Cortex of kidney (tissue), 1 donor: ENCODE measurements at places on chromosomes 16 and 17.

- DNase-seq = no peak
Measured at GRCh38 chr16:366476-366875, 3.9 kb downstream of the MRPL28 start.

- no peak for DNase-seq
Measured at GRCh38 chr16:3950343-3951193, 70.1 kb upstream of the CREBBP start.

GRCh38 chr16:70700101-70701020, 14.5 kb upstream of the MTSS2 start:
- no peak for DNase-seq

DNA sequence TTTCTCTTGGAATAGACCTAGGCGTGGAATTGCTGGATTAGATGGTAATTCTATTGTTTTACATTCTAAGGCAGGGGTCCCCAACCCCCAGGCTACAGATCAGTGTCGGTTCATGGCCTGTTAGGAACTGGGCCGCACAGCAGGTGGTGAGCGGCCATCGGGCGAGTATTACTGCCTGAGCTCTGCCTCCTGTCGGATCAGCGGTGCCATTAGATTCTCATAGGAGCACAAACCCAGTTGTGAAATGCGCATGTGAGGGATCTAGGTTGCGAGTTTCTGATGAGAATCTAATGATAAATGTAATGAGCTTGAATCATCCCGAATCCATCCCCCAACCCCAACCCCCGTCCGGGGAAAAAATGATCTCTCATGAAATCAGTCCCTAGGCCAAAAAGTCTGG, 23.0 kb downstream of the NLRC5 start:
- DNase-seq = no peak

- no peak for DNase-seq
Measured at GRCh38 chr17:68195667-68196393, 52.0 kb upstream of the AMZ2 start.

DNA sequence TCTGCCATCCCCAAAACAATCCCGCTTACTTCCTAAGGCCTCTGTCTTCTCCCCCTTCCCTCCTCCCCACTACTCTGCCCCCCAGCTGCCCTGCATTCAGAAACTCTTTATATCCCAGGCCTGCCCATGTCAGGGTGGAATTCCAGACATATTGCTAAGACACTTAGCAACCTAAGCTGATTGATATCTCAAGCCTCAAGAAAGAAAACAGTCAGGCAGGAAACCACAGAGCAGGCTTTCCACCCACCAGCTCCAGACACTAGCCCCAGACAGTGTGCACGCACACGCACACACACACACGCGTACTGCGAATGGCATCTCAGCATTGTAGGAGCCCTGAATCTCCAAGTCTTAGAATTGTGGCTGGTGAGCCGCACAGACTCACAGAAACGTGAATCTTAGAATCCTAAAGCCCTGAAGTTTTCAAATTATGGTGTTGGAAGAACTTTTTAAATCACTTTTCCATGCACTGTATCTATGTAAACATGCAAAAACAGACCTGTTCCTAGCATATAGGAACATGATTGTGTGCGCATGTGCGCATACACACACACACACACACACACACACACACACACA, 8.8 kb upstream of the LPCAT2 start:
- no peak for DNase-seq

DNA sequence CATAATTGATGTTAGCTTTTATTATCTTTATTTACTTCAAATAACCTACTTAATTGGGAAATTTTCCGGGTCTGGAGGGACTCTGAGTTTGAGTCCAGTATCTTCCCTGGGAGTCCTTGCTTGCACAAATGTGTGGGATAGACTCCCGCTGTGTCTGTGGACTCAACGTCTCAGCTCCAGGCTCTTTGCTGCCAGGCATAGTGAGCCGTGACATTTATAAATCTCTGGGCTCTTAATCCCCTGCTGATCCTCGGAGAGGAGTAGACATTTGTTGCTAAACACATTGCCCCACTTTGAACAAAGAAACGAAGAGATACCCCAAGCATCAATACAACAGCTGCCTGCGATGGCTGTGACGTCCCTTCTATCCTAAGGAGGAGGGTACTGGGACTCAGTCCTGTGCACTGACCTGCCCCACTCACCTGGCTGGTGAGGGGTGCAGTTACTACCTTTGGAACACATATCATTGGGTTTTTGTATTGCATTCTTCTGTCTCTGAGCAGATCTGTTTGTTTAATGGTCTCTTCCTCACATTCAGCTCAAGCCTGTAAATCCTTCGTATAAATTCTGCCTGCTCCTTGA, 316.9 kb downstream of the HAPSTR1 start:
- no peak for DNase-seq

GRCh38 chr16:78122774-78123315, 23.4 kb downstream of the WWOX start:
- DNase-seq = no peak

GRCh38 chr17:79808763-79809529, 12.1 kb upstream of the CBX8 start:
- no peak for DNase-seq

GRCh38 chr17:63954402-63955063, 18.2 kb downstream of the SCN4A start:
- no peak for DNase-seq

- DNase-seq = no peak
Measured at GRCh38 chr17:81891303-81891552, 158 bp downstream of the ALYREF start.

DNA sequence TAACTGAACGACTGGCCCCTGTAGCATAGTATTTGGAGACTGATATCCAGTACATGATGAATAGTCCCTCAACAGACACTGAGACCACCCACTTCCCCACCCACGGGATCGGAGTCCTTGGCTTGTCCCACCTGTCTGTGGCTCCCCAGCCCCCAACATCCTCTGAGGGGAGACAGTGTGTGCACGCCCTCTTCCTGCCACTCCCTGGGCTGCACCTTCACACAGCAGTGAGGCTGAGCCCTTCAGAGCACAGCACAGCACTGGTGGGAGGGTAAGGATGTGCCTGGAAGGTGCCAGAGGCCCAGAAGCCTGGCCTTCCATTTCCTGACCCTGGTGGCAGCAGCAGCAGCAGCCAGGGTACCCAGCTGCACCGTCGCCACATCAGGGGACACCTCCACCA, 11.0 kb downstream of the DNASE1 start:
- no peak for DNase-seq

GRCh38 chr17:71395901-71396300, 724.9 kb upstream of the SOX9 start:
- no peak for DNase-seq

DNA sequence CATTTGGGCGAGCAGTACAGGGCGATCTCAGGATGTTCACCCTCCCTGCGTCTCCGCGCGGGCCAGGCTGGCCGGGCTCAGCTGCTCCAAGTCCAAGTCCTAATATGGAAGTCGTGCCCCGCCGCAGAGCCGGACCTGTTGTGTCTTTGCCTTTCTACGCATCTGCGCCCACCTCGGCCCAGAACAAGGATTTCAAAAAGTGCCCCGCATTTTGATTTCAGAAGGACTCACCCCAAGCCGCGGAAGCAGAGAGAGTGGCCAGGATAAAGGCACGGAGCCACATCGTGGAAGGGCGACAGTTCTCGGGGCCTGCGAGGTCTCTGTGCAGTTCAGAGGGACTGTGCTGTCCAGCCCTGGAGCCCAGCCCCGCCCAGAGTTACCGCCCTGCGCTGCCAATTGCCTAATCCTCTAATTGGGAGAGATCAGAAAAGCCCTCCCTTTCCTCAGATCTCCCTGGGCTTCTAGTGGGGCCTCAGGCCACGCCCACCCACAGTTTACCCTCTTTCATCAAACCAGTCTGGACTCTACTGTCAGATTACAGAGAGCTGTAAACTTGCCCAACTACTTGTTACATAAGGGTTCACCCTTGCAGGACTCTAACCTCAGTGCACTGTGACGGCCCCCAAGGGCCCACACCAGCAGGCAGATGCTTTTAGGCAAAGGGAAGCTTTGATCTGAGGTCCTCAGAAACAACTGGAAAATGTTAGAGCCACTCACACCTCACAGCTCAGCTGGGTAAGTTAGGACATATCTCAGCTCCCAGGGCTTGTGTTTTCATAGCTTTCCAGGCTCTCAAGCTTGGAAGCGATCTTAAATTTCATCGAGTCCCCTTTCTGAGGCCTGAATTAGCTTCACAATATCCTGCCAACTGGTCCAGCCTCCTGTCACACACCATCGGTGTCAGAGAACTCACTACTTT, at the start of gene CES1:
CES1 (minus strand) TSS at position 324 of the 919 bp plus-strand sequence; CDS start at position 283, 41 bp downstream.
- DNase-seq = no peak

DNA sequence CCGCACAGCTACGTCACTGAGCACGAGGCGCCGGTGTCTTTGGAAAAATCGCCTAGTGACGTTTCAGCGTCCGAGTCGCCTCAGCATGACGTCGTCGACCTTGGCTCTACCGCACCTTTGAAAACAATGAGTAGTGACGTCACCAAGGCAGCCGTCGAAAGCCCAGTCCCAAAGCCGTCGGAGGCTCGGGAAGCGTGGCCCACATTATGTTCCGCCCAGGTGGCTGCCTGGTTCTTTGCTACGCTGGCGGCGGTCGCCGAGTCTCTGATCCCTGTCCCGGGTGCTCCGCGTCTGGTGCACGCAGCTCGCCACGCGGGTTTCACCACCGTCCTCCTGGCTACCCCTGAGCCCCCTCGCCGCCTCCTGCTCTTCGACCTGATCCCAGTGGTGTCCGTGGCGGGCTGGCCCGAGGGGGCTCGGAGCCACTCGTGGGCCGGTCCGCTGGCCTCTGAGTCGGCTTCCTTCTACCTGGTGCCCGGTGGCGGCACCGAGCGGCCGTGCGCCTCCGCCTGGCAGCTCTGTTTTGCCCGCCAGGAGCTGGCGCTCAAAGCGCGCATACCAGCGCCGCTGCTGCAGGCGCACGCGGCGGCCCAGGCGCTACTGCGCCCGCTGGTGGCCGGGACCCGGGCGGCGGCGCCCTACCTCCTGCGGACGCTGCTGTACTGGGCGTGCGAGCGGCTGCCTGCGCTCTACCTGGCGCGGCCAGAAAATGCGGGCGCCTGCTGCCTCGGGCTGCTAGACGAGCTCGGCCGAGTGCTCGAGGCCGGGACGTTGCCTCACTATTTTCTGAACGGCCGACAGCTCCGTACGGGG, 1.5 kb downstream of the TMEM102 start:
- DNase-seq = no peak

DNA sequence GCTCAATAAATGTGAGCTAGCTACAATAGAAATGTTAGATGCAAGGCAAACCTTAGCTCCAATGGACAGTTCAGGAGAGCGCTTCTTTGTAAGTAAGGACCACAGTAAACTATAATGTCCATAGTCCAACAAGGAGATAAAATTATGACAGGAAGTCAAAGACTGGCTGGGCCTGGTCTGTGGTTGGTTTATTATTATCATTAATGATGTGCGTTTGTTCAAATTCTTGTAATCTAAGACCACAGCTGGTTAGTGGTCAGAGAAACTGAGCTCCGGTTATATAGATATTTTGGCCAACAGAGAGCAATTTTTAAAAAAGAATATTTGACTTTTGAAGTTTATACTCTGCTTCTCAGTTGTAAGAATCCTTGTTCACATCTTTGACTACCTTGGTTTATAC, 4.7 kb upstream of the CMTM2 start:
- DNase-seq = no peak

DNA sequence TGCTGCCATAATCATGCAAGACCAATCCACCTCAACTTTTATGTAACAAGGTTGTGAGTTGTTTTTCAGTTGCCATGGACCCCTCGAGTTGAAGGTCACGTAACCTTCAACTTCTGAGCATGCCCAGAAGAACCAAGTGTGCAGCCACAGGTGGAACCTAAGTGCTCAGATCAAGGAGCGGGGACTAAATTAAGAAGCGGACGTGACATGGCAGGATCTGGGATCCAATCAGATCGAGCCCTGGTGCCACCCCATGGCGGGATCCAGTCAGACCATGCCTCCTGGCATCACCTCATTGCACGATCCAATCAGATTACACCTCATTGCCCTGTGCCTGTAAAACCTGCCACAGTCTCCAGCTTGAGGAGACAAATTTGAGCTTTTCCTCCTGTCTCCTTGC, 204.5 kb upstream of the CDH5 start:
- DNase-seq = no peak

GRCh38 chr17:77465358-77466041, 324.7 kb downstream of the SEC14L1 start:
- no peak for DNase-seq

DNA sequence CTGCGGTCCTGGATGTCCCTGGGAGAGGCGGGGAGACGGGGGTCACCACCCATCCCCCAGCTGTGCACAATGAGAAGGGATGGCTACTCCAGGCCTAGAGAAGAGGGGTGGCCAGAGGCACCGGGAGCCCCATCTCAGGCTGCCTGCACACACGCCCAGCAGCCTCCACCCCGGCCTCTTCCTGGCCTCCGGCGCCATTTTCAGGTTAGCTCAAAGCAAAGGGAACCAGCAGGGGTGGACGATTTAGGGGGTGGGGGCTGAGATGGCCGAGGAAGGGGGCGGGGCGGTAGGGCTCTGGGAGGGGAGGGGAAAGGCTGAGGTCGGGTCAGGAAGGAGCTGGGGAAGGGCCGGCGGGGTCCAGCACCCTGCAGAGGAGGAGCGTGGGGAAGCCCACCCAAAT, 42.8 kb downstream of the SRCIN1 start:
- no peak for DNase-seq

GRCh38 chr16:82199209-82199608, 29.2 kb upstream of the MPHOSPH6 start:
- no peak for DNase-seq

DNA sequence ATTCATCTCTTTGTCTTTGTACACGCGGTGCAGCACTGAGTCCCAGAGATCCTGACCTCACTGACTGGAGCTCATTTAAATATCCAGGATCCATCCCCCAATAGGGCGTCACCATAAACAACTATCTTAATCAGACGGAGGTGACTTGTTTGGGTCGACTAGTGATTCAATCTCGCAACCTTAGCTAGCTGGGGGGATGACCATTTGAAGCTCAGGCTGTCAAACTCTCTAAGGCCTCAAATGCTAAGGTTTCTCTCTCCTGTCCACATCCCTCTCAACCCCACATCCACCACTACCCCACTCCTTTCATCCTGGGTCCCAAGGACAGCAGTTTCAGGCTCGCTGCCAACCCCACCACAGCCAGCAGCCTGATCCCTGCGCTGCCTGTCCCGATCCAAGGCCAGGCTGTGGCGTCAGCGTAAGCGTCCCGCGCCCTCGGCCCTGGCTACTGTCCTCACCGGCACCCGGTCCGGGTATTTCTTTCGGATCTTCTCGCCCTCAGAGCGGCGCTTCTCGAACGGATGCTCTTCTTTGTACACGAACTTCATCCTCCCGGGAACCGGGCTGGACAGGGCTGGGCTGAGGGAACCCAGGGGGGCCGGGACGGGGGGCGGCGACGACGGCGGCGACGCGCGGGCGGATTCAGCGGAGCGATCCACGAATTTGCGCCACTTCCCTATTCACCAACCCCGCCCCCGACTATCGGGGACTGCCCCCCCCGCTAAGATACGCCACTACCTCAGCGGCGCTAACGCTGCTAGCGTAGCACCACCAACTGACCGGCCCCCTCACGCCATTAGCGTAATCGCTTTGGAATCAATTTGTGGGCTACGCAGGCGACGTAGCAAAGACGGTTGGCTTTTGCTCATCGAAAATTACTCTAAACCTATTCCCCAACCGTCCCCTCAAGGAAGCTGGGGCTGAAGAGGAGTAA, at the start of gene GABARAP:
GABARAP (minus strand) TSS at position 667 of the 934 bp plus-strand sequence; CDS start at position 548, 119 bp downstream.
- DNase-seq = no peak
